ENCODE measurements at places on chromosomes 16 and 17. TPM values are rescaled to one million over a fixed set of nuclear protein-coding genes. Genes with fewer than 3 reads are reported as not detected.

KRTAP9-2 gene
- total RNA-seq, result not detected

CES3 gene
- not detected for total RNA-seq

FN3KRP gene
- 24.8 TPM for total RNA-seq

JPT2 gene
- 84.4 TPM for total RNA-seq

SRCIN1 gene
- not detected for total RNA-seq

ANKRD40CL gene
- total RNA-seq, result not detected

NPIPA7 gene
- total RNA-seq, result 0.58 TPM

ABCA8 gene
- 23.6 TPM for total RNA-seq

MYO15A gene
- total RNA-seq, result 1.4 TPM

C16orf89 gene
- 0.29 TPM for total RNA-seq

HSF5 gene
- total RNA-seq, result not detected

CDH3 gene
- 0.29 TPM for total RNA-seq

MPV17L gene
- not detected for total RNA-seq

TBX21 gene
- not detected for total RNA-seq

NPIPB6 gene
- 0.71 TPM for total RNA-seq

SCGB1C2 gene
- not detected for total RNA-seq

C17orf100 gene
- 0.86 TPM for total RNA-seq

RHBDL3 gene
- total RNA-seq, result under 0.01 TPM

ABCC12 gene
- total RNA-seq, result not detected

CDC27 gene
- total RNA-seq, result 61.1 TPM

TXNDC11 gene
- 43.5 TPM for total RNA-seq

BCO1 gene
- not detected for total RNA-seq

TBC1D3 gene
- not detected for total RNA-seq

RPUSD1 gene
- 25.7 TPM for total RNA-seq

GGNBP2 gene
- total RNA-seq, result 37.2 TPM

SYCE1L gene
- total RNA-seq, result not detected

SLC13A2 gene
- not detected for total RNA-seq

FAM171A2 gene
- 2.1 TPM for total RNA-seq

EFNB3 gene
- total RNA-seq, result not detected

NFATC2IP gene
- total RNA-seq, result 20.0 TPM

TOP3A gene
- 14.4 TPM for total RNA-seq

SLFN13 gene
- 0.86 TPM for total RNA-seq

OTOP3 gene
- total RNA-seq, result not detected

KIF18B gene
- total RNA-seq, result 11.2 TPM

AGRP gene
- total RNA-seq, result not detected

ZNF267 gene
- 5.7 TPM for total RNA-seq

C16orf95 gene
- 5.3 TPM for total RNA-seq

FBXL16 gene
- total RNA-seq, result 0.53 TPM

WNT3 gene
- 2.3 TPM for total RNA-seq
